Activated naive CD8-positive, alpha-beta T cell treated with anti-CD3 and anti-CD28 coated beads for 36 hours (primary cell): ENCODE measurements at places on chromosomes 6 and 20. TPM values are rescaled to one million over a fixed set of nuclear protein-coding genes. Genes with fewer than 3 reads are reported as not detected.

Gene MLIP
- total RNA-seq = not detected

DNA sequence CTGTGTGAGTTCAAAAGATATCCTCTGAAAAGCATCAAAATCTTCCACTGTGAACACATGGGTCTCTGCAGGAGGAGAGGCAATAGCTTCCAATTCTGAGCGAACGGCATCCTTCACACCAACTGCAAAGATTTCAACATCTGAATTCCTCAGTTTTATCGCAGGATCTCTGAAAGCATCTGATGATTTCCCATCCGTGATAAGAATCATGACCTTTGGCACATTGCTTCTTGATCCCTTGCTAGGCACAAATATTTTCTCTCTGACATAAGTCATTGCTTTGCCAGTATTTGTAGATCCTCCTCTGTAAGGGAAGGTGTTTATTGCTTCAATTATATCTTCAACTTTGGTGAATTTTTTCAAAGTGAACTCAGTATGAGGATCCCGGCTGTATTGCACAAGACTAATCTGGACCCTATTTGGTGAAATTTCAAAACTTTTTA lies 22.7 kb downstream of the COL12A1 start:
- DNase-seq = no peak

- DNase-seq = peak; percentile 93
Measured at GRCh38 chr6:119349361-119350201, at the start of gene MAN1A1. Gene MAN1A1, minus strand, starts transcription at chr6:119349761. Its CDS starts 696 bp downstream, at chr6:119349065.

- DNase-seq = no peak
Measured at GRCh38 chr6:46284475-46284874, 113.7 kb upstream of the ENPP5 start.

DNA sequence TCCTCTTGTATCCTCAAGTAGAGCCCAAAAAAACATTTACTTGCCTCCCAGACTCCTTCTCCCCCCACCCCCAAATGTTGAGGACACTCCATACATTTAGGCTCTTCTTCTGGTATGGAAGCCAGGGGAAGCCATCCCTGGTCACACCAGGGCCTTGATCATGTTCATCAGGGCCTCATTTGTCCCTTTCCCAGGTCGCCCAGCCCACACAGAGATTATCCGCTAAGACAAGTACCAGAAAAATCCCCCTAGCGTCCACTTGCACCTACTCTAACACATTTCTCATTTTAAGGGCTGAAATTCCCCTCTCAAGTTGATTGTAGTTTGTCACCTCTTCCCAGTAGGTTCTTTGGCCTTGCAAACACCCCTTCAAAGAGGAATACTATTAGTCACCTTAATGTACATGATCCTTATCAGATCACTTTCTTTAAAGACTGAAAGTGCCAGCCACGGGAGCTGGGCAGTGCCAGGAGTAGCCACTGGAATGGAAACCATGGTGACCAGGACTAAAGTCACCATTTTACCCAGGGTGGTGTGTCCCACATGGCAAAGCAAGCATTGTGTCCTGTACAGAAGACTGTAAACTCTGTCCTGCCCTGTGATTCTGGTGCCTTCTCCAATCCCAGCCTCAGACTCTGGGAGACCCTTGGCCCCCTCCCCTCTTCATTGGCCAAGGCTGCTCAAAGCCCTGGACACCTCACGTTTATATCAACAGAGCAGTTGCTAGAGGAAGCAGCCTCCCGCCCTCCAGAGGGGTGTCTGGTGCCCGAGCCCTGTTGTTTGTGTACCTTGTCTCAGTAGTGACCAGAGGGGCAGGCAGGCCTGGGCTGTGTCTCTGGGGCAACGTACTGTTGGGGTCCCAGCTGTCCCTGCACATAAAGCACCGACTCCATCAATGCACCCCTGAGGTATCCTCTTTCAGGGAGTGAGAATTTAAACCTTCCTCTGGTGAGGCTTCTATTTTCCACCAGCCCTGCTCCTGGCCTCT lies 5.0 kb upstream of the APOBEC2 start:
- DNase-seq = no peak

- DNase-seq = no peak
Measured at GRCh38 chr6:121603486-121603885, 168.0 kb downstream of the GJA1 start.

DNA sequence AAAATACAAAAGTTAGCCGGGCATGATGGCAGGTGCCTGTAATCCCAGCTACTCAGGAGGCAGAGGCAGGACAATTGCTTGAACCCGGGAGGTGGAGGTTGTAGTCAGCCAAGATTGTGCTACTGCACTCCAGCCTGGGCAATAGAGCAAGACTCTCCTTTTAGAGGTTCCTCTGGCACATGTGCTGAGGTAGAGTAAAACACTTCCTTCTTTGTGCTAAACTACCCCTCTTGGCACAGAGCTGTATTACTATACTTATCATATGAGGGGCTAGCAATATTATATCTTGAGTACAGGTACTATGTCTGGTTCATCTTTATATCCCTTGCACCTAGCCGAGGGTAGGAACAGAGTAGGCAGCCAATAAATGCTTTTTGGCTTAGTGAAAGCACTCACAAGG lies 40.2 kb upstream of the SAMHD1 start:
- no peak for DNase-seq

DNA sequence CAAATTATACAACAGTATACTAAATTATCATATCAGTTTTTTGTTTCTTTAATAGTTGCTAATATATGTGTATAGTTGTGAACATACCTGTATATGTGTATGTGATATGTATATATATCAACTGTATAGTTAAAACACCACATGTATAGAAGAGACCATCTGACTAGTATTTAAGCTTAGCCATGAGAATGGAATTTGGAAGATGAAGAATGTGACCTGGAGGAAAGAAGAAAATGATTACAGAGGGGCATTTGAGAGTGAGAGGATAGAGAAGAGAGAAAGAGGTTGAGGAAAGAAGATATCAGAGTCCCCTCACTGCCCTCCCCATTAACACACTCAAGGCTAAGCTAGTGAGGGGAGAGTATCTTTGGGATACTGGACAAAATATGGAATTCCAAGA lies 335.9 kb downstream of the BCKDHB start:
- DNase-seq = no peak

DNA sequence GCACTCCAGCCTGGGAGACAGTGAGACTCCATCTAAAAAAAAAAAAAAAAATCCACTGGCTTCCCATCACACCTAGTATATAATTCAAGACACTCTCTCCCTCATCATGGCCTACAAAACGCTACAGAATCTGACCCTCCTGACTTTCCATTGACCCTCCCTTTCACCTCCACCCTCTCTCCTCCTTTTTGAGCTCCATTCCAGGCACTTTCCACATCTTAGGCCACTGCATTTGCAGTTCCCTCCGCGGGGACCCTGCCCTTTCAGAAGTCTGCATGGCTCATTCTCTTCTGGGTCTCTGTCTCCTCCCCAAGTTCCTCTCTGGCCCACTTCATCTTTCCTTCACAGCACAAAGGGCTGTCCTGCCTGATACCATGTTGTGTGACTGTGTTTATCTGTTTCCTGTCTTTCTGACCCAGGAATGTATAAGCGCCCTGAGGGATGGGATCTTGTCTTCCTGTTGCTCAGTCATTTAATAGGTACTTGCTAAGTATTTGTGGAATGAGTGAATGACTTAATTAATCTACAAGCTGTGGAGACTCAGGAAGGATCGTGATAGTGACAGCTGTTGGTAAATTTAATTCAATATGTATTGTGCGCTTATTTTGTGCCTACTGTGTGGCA lies 35.2 kb downstream of the NCR2 start:
- no peak for DNase-seq

DNA sequence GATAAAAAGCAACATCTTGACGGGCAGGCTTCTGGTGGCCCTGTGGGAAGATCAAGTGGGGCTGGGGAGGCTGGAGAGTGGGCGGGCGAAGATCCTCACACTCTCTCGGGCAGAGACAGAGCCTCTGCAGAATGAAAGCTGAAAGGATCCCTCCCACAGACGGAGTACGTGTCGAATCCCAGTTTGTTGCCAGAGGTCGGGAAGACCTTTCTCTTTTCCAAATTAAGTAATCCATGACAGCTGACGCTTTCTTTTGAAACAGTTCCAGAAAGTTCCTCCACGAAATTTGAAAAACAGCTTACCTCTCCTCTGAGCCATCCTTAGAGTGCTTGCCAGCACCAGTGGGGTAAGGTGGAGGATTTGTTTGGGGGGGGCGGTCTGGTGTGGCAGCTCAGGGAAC lies 155.6 kb upstream of the SMLR1 start:
- DNase-seq = no peak

Gene GNMT
- total RNA-seq = 0.20 TPM

DNA sequence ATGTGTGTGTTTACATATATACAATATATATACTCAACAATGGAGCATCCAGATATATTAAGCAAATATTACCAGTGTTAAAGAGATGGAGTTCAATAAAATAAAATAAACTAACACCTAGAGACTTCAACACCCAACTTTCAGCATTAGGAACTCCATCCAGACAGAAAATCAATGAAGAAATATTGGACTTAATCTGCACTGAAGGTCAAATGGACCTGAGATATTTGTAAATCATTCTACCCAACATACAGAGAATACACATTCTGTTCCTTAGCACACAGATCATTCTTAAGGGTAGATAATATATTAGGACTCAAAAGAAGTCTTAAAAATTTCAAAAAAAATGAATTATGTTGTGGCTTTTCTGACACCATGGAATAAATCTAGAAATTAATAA lies 832.3 kb upstream of the ADGRB3 start:
- no peak for DNase-seq

- DNase-seq = no peak
Measured at GRCh38 chr6:15539722-15540270, 123.0 kb downstream of the DTNBP1 start.

- no peak for DNase-seq
Measured at GRCh38 chr20:41480054-41480770, 113.6 kb upstream of the EMILIN3 start.
